Suppressor macrophage treated with lipopolysaccharide for 1 hour (primary cell): ENCODE measurements at places on chromosomes 16 and 17.

- peak; percentile 56 for DNase-seq
Measured at GRCh38 chr17:49952912-49953497, 16.0 kb upstream of the DLX4 start.

GRCh38 chr16:88412766-88413165 lies 30.0 kb downstream of the ZNF469 start:
- no peak for DNase-seq

GRCh38 chr16:75272097-75272551 lies 20.7 kb upstream of the BCAR1 start:
- DNase-seq: peak; percentile 22

- DNase-seq: no peak
Measured at GRCh38 chr17:35560703-35561102, at the start of gene SLFN14. SLFN14 (minus strand) TSS chr17:35560819; CDS start chr17:35558062, 2,757 bp downstream.
